CD4-positive, alpha-beta T cell treated with Interleukin-17A for 1 hour (primary cell): ENCODE measurements at places on chromosomes 12 and 14.

- peak; percentile 6 for DNase-seq
Observed at GRCh38 chr14:76191297-76191696, 39.6 kb downstream of the GPATCH2L start.

DNA sequence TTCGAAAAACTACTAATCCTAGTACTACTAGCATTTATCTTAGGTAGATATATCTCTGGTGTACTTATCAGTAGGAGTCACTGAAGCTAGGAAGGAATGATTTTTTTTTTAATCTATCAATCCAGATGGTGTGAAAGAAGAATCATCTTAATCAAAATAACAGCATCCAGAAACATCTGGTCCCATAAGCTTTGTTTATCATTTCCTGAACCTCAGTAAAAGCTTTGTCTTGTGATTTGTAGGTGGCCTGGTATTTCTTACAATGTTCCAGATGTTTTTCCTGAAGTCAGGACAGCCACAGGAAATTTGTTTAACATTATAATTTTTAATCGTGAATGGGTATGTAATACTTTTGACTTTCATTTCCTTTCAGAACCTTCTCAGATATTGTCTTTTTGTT, 28.0 kb upstream of the LUM start:
- no peak for DNase-seq

- no peak for DNase-seq
Observed at GRCh38 chr12:46702581-46703344, 123.0 kb downstream of the SLC38A4 start.

DNA sequence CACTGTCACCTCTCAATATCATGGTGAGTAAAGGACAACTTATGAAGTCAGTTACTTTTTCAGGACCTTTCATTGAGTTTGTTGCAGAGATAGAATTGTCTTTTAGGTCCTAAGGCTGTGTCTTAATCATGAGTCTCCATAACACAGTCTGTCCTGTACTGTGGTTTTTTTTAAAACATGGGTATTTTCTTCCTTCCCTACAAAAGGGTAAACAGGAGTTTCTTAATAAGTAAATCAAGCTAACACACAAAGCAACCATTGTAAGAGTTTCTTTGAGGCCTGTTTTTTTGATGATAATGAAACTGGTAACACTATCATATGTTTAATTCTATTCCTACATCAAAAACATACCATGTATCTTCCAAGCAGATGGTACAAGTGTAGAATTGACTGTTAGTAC, 101.4 kb downstream of the PLEKHA5 start:
- no peak for DNase-seq

DNA sequence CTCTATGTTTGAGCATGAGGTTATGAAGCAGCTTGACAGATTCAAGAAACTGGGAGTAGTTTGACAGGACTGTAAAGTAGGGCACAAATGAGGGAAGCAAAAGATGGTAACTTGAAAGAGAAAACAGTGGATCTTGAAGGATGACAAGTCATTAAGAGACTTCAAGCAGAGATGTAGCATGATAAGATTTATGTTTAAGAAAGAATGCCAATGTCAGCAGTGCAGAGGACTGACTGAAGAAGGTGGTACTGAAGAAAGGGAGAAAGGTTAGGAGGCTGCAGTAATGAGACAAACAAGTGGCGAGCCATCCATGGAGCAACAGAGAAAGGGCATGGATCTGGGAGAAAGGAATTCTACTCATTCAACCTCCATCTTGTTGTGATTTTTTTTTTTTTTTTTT, 120.2 kb upstream of the RAP1B start:
- no peak for DNase-seq

DNA sequence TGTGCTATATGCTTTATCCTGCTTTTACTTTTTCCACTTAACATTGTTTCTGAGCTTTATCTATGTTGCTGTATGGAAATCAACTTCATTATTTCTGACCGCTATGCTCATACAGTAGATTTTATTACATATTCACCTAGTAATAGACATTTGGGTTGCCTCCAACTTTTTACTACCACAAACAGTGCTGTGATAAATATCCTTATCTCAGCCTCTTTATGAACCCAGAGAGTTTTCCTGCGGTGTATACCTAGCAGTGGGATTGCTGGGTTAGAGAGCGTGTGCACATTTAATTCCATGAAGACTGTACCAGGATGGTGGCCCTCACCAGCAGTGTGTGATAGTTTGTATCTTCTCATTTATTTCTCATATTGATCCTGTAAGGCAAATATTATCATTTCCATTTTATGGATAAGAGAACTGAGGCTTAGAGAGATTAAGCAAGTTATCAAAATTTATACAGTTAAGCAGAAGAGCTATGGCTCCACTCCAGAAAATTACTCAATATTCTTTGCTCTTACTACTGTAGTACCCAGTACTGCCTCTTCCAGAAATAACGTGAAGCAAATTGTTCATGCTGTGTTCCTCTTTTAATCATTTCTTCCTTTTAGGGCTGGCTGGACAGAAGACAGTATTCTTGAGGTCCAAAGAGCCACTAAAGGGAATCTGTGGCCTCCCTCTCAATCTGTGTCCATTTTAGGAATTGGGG, 26.3 kb upstream of the CISTR start:
- DNase-seq: no peak

DNA sequence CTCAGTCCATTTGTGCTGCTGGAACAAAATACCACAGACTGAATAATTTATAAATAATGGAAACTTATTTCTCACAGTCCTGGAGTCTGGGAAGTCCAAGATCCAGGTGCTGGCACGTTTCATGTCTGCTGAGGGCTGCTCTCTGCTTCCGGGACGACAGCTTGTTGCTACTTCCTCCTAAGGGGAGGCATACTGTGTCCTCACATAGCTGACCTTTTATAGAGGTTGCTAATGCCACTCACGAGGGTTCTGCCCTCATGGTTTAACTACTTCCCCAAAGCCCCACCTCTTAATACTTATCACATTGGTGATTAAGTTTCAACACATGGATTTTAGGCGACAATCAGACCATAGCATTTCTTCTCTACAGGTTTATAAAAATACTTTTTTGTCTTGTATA, 411.1 kb downstream of the NRXN3 start:
- no peak for DNase-seq

DNA sequence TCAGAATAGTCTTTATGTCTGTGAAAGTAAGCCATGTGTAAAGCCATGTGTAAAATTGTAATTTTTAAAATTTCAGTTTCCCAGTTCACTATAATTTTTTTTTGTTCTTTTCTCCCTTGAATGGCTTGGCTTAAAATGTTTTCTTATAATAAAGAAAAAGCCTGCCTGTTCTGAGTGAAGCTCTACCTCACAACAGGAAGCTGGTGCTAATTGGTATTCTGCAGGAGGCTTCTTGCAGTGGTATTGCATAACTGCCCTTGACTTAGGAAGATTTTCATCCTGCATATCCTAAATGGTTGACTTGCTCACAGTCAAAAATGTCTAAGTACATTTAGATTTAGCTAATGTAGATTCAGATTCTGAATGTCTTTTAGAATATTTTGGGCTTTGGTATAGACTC, 49.5 kb downstream of the ATP2A2 start:
- no peak for DNase-seq

DNA sequence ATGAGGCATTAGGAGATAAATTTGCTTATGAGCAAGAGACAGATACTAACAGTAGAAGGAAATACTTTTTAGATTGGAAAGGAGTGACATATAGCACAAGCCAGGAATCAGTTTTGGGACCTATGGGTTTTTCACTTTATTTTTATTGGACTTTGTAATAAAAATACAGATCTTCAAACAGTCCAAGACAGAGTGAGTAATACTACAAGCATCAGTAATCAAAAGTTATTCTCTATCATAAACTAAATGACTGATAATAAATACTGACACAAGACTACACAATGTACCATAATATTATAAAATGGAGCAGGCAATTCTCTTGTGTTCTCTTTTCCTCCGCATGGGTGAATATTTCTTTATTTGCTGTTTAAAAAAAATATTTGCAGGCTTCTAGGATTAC, 85.8 kb downstream of the DERA start:
- DNase-seq: no peak

DNA sequence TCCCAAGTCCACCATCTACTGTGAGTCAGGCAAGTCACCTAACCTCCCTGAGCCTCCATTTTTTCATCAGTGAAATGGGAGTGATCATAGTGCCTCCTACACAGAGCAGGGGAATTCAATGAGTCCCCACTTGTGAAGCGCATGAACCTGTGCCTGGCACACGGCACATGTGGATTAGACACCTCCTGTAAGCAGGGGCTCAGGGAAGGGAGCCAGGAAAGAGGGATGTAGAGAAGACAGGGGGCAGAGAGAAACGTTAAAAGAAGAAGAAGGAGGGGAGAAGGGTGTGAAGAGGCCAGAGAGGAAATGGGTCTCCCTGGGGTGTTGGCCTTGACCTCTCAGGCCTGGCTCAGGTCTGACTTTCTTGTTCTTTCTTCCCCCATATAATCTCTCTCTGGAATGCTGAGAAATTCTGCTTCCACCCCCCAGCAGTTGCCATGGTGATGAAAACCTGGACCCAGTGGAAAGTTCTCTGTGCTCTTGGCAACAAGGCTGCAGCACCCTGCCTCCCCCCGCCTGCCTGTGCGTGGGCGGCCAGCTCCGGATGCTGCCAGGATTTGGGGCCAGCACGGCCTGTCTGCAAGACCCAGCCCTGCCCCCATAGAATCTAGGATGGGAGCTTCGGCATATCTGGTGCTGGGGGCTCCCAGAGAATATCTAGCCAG, 94.5 kb downstream of the CALM1 start:
- DNase-seq: no peak

GRCh38 chr12:275812-276211, 13.2 kb upstream of the SLC6A13 start:
- no peak for DNase-seq

- DNase-seq: no peak
Observed at GRCh38 chr12:123041042-123041531, 60.6 kb downstream of the ARL6IP4 start.

DNA sequence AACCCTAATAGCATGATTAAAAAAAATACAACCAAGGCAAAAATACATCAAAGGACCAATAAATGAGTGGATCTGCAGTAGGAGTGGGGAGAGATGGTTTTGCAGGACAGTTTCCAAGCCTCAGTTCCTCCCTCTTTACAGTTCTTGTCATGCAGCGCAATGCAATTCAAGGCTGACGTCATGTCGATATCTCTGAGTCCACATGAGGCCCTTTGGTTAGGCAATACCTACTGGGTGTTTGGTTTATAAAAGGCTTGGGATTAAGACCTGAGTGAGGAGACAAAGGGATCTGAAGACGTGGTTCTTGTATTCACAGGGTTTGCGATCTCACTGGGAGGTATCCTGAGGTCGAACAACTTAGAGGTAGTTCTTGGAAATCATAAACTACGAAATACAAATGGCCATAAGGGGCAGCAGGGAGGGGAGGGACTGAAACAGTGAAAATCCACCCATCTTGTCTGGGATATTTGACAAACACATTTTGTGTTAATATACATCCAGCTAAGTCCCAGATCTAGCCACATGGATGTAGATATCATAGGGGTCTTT, 441.0 kb downstream of the FUT8 start:
- DNase-seq: no peak

GRCh38 chr12:7125632-7126227, 3.0 kb downstream of the RBP5 start:
- DNase-seq: no peak

DNA sequence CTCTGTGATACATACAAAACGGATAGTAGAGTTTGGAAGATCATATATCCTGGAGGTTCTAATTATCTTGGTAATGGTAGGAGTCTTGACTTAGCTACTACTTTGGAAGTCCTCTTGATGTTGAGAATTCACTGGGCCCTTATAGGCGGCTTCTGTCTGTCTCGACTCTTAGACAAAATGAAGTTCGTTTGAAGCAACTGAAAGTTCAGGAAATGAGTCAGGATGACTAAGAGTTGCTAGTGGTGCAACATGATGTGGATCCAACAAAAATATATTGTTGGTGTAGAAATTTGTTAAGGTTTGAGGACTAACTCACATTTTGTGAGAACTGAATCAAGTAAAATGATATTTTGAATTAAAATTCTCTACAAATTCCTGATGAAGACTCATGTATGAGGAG, 272.7 kb downstream of the AEBP2 start:
- DNase-seq: no peak

- no peak for DNase-seq
Observed at GRCh38 chr12:40689576-40689975, 2.7 kb upstream of the CNTN1 start.

DNA sequence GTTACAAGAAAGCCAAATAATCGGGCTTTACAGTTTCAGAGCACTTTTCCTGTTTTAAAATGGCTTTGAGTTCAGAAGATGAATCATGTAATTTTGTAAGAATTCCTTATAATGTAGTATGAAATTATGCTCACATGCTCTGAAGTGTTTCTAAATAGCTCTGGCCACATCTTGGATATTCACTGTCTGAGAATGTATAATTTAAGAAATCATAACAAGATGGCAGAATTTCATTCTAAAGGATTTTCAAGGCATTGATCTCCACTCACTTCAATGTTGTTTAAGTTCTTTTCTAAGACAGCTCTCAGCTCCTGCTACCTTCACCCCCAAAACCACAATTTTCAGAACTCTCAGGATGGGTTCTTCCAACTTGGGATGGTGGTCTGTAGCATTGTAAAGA, 180.1 kb downstream of the DACT1 start:
- no peak for DNase-seq

DNA sequence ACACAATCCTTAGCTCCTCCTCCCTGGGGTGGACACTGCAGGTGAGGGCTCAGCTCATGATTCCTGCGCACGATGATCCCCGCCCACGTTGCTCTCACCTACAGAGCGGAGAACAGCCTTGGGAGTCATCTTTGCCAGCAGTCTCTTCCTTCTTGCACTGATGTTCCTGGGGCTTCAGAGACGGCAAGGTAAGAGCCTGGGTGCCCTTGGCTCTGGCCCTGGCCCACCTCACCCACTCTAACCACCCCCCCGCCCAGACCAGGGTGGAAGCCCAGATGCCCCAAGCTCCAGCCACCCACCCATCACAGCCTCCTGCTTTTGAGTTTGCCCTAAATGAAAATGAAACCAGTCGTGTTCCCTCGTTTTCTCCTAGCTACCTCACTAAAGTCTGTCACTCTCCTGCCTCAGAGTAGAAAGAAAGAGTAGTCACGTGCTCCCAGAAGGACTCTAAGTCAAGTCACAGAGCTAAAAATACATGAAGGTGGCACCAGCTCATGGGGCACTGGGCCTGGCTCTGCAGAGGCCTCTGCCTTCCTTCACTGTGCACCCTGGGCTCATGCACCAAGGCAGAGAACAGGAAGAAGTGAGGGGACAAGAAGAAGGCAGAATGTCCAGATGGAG, 9.0 kb downstream of the TAPBPL start:
- DNase-seq: peak; percentile 70

GRCh38 chr12:70826156-70826555, 94.4 kb downstream of the PTPRR start:
- DNase-seq: no peak

DNA sequence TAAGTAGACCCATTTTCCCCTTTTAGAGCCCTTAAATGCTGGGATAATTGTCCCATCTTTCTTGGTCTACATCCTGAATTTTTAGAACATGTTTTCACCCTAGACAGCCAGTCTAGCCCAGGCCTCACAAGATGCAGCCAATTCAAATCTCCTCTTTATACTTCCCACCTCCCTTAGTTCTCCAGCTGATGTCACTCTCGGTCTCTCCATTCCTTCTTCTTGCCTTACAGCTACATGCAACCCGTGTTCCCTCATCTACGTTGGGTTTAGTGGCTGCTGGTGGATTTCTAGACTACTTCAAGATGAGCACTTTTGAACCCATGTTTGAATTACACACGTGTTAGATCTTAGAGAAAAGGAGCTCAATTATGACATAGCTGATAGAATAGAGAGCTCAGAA, 132.0 kb downstream of the PPM1H start:
- DNase-seq: no peak
